ENCODE measurements at places on chromosomes 7 and 10.

DNA sequence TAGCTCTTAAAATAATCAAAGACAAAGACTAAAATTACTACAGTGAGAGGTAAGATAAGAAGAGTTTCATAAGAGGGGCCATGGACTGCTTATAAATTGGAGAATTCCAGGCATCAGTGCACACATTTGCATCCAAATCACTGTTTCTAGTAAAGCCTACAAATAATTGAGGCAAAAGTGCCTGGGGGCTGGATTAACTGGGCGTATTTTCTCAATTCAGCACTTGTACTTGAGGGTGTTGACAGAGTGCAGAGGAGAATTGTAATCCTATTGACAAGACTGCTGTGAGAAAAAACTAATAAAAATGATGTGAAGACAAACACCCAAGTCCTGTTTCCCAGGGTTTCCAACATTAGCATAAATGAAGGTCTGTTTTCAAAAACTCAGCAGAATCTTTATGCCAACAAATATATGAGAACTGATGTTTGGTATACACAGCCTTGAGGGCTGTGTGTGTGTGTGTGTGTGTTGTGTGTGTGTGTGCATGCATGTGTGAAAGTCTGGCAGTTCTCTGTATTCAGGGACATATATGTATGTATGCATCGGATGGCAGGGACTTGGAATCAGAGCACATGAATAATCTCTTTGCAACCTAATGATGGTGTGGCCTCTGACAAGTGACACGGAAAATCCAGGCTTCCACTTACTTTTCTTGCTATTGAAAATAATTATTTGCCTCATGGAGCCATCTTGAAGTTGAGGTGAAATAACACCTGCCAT lies 182.1 kb upstream of the CDC14C start:
- DNase-seq, result peak; percentile 32

DNA sequence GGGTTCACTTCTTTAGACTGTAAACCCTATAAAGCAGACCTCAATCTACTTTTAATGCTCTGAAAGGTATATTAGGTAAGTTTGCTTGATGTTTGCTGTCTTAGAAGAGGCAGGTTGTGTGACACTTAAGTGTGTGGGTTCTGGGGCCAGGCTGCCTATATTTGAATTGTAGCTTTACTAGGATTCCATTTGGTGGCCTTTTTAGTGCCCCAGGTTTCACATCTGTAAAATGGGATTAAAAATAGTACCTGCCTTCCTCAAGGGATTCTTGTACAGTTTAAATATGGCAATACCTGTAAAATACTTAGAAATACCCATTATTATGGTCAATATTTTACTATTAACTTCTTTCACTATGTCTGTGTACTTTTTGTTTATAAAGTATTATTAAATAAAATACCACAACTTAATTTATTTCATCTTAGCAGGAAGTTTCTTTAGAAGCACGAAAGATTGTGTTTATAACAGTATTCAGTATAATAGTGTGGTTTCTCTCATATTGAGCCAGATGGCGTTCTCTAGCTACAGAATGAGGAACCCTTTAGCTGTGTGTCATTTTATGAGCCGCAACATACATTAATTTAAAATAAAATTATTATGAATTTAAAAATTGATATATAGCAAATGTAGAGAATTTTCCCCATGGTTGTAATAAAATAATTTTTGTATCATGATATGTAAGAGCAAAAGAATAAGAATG lies 94.2 kb downstream of the CDK14 start:
- no peak for DNase-seq

DNA sequence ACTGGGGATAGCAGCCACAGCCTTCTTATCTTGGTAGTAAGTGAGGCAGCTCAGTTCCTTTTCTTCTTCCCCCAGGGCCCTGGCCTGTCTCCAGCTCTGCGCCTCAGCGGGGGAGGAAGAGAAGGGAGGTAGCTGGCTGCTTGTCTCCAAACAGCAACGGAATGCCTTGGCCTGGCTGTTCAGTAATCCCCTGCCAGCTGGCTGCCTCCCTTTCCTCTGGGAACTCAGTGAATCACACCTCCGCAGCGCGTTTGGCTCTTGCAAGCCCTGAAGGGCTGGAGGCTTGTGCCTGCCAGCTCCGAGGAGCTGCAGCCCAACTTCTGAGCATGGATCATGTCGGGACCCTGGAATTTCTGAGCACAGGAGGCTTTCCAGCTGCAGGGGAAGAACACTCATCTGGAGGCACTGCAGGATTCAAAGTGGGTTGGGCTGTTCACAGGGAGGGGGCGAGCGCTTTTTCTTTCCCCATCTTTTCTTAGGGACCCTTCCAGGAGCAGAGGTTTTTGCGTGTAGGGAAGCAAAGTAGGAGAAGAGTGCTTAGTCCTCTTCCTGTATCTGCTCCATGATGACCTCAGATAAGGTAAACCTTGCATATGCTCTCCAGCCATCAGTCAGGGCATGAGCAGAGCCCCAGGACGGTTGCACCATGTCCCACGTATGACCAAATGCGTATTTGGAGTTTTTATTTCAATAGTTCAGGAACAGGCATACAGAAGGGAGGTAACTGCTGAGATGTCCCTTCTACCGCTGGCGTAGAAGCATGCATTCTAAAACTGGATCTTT lies 253.2 kb upstream of the INHBA start:
- no peak for DNase-seq

DNA sequence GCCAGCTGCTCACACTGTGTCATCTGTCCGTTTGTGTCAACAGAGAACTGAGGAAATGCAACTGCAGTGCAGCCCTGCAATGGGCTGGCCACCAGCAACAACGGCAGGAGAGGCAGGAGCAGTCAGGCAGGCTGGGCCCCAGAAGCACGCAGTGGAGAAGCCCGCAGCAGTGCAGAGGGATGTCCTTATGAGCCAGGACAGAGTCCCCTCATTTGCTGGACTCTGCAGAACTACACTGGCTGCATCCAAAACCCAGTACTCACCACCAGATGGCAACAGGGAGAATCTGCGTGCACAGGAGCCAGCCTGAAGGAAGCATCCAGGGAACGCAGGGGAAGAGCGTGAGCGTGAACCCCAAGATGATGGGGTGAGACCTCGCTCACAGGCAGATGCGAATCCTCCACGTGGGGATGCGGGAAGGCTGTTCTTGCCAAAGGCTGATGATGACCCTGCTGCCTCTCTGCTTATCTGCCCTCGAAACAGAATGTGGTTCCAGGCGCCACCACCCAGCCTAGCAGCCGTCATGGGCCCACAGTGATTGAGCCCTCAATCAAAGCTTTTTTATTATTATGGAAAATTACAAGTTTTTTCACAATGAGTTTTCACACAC lies 232.1 kb downstream of the PTPRN2 start:
- DNase-seq, result no peak

DNA sequence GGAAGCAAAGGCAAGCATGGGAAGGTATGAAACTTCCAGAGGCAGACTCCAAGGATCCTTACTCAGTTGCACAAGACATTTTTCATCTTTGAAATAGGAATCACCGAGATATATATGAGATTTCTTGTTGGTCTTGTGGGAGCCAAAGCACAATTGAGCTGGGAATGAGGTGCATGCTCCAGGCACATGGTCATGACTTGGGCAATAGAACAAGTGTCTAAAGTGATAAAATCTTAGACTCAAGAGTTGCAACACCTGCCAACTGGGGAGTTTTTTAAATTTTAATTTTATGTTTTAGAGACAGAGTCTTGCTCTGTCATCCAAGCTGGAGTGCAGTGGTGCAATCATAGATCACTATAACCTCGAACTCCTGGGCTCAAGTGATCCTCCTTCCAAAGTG lies 169.5 kb upstream of the ADCY1 start:
- DNase-seq, result no peak

DNA sequence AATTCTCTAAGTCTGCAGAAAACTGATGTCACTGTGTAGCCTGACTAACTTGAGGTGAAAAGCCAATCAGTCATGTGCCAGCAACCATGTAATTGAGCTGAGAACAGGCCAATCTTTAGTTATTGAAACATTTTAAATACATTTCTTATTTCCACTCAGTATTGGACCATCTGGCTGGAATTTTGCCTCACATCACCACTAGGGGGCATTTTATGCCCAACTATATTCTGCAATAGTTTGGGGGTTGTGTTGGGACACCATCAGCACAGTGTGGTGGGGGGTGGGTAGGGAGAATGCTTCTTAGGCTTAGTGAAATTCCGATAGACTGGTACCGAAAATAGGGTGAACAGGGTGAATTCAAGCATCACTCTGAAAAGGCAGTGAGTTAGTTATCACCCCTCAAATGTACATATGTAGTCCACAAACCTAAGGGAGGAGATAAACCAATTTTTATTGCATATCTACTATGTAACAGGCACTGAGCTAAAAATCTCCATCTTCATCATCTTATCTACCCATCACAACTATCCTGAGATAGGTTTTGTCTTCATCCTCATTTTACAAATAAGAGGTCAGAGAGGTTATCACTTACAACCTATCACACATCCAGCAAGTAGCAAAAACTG lies 17.8 kb downstream of the NPSR1 start:
- DNase-seq, result no peak

- no peak for DNase-seq
Measured at GRCh38 chr7:2811476-2812113, 32.5 kb downstream of the GNA12 start.

GRCh38 chr10:52313933-52314821 lies at the start of gene DKK1:
TSS of gene DKK1 (plus strand) at chr10:52314281. CDS start at chr10:52314435, 154 bp downstream.
- no peak for DNase-seq

- DNase-seq, result no peak
Measured at GRCh38 chr10:38038107-38038931, 27.8 kb downstream of the ZNF33A start.

DNA sequence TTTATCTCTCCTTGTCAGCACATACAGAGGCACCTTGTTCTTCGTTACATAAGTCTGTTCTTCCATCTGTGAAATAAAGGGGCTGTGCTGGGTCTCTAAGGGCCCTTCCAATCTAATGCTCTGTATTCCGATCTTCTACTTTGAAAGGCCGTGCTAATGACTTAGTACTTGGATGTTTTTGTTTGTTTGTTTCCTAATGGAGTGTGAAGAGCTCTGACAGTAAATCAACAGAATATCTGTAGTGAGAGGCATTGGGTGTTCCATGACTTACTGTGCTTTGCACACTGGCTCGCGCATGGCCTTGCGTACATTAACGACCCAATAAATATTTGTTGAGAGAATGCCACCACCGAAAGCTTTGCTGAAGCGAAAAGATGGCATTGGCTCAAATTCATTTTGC lies 162.1 kb downstream of the CHN2 start:
- no peak for DNase-seq

GRCh38 chr10:78139341-78139740 lies 105.7 kb downstream of the RPS24 start:
- DNase-seq, result no peak

DNA sequence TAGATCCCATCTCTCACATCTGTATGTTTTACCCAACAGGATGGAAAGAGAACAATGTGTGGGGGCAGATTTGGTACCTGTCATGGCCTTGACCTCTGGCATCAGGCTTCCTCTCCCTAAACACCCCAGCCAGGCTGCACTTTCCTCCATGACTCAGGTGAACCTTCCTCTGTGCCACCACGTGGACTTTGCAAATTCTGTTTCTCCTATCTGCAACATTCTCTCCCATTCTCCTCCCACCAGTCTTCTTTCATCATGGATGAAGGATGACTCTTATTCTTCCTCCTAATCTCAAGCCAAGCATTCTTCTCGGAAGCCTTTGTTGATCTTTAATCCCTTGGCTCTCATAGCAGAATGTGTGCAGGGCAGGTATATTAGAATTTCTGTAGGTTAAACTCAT lies 355.4 kb downstream of the KCNMA1 start:
- DNase-seq, result no peak

Data from NCI-H2081 treated with DMSO at 0.1 percent for 48 hours (cell line).